ENCODE measurements at places on chromosomes 3 and 15.

GRCh38 chr15:31489801-31490646, 163.4 kb downstream of the KLF13 start:
- DNase-seq: no peak

DNA sequence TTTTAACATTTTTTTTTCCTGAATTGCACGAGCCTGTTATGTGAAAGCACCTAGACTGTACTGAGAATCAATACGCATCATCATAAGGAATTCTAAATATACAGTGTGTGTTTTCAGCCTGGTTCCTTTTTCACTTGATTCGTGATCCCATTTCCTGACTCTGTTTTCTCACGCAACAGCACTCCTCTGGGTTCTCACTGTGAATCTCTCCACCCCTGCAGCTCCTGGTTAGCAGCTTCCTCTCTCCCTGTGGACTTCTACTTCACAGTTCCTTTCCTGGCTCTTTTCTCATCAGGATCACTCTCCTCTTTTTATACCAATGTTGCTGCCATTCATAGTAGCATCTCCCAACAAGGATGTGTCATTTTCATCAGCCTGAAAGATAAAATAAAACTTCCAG, 297.2 kb downstream of the CADM2 start:
- DNase-seq: no peak

DNA sequence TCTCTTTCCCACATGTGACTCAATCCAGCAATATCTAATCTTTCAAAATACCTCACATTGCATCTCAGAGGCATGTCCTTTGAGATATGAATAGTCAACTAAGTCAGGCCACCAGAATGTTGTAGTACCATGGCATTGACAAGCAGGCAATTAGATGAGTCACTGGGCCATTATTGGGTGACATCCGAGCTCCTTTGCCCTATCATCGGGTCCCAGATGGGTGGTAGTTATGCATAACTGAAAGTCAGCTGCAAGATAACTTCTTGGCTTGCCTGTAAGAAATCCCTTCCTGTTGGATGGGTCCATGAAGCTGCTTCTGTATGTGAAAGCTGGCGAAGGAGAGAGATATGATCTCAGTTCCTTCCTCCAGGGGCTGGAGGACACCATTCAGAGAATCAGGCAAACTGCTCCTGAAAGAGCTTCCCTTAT, 32.8 kb downstream of the ARRDC4 start:
- DNase-seq: no peak

DNA sequence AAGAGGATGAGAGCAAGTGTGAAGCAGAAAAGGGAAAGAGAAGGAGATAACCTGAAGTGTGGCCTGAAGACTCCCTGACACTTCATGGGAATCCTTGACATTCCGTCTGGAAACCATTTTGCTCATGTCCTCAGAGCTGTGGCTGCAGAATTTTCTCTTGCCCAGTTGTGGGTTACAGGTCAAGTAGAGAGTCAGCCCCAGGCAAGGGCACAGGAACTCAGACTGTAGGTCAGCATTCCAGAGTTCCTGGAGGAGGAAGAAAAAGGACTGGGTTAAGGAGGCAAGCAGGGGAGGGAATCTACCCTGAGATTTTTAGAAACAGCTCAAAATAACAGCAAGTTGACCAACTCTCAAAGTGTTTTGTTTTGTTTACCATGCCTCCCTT, 4.1 kb upstream of the THSD4 start:
- DNase-seq: no peak

DNA sequence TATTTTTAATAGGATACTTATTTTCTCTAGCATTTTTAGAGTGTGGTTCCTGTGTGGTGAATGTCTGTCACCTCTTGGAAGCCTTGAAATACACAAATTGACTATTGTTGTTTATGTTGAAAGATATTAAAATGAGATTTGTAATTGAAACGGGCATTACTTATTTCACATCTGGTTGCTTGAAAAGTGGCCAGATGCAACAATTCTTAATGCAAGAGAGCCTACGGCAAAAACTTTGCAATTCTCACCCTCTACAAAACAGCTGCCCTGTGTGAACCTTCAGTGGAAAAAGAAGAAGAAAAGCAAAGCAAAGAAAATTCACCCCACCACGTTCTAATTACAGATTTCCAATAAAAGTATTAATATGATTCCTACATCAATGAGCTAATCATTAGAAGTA, 46.6 kb downstream of the PPARG start:
- no peak for DNase-seq

- DNase-seq: no peak
Observed at GRCh38 chr3:8938021-8938420, 25.3 kb downstream of the RAD18 start.

- no peak for DNase-seq
Observed at GRCh38 chr3:116112696-116113095, 332.6 kb downstream of the LSAMP start.

DNA sequence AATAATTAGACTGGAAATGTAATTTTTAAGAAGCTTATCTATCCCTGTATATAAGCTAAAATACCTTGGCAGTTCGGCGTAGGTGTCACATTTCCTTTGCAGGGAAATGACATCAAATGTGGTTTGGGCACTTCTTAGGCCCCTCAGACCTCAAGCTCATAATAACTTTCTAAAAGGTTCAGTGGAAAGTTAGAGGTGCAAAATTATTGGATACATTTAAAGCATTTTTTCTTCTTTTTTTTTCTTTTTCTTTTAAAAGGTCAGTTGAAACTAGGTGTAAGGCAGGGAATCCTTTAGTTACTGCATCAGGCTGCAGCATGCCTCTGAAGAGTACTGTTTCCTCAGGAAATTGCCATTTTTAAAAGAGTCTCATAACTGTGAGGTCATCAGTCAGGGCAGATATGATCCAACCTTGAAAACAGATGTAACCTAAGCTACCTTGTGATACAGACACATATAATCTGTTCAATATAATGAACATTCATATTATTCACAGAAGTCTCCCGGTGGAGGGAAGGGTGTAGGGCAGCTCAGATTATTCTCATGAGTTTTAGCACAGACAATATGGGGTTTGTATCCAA, 4.8 kb downstream of the SACM1L start:
- DNase-seq: peak; percentile 33

DNA sequence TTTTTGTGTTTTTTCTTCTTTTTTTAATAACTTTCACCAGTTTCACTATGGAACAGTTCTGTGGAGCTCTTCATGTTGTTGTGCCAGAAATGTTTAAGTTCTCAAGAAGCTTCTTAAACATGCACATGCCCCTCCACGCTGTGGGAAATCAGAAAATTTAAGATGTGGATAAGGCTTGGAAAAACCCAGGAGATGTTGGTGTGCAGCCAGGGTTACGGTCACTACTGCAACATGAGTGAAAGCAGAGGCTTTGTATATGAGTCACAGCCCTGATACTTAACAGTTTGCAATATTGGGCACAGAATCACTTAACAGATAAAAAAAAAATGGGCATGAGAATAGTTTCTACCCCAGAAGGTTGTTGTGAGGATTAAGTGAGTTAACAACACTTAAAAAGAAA, 399.9 kb downstream of the LRTM1 start:
- no peak for DNase-seq

DNA sequence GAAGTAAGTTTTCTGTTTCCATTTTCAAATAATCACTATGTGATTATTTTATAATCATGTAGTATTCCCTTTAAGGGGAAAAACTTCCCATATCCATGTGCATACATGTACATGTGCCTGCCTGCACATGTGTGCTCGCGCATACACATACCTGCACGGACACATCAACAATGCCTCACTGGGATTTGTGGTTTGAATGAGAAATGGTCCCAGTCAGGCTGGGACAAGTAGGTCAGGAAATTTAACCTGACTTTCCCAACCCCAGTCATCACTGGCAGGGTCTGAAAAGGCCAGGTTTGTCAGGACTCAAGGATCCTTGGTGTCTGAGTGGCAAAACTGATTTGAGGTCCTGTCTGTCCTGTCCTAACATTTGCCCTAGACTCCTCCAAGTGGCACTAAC, 109.3 kb upstream of the MRPS22 start:
- no peak for DNase-seq

DNA sequence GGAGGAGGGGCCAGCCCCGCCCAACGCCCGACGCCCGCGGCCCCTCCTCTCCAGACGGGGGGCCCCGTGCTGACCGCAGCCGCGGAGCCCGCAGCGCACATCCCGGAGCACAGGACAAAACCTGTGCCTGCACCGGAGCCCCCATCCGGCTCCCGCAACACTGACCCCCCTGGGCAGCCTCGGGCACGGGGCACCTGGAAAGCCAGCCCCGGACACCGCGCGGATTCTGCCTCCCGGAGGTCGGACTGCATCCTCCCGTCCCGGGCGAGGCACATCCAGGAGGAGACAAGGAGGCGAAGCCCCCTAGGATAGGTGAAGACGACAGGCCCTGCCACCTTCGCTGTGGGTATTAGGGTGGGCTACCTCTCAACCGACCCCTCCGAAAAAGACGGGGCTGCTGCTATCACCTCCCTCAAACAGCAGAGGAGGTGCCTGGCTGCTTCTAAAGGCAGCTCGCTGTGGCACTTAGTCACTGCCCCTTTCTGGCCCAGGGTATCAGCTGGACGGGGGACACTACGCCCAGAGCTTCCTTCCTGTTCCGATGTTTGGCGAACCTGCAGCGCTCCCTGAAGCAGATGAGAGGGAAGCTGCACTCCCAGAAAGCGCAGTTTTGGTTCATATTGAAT, 10.6 kb downstream of the XXYLT1 start:
- peak; percentile 15 for DNase-seq

DNA sequence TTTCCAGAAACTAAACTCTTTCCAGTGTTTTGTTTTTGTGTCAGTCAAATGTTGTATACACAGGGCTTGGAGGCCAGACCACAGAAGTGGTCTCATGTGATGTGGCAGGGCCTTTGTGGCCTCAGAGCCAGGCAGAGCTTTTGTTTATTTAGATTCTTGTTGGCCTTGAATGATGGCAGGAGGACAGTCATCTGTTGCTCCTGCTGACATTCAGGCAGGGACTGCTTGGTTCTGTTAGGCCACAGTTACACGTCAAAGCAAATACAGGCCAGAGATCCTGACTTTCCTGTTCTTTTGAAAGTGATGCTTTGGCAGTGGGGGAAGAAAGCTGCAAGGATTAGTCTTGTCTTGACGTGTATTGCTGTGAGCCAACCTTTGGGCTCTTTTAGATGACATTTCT, 325.1 kb downstream of the CACNA2D3 start:
- DNase-seq: no peak

DNA sequence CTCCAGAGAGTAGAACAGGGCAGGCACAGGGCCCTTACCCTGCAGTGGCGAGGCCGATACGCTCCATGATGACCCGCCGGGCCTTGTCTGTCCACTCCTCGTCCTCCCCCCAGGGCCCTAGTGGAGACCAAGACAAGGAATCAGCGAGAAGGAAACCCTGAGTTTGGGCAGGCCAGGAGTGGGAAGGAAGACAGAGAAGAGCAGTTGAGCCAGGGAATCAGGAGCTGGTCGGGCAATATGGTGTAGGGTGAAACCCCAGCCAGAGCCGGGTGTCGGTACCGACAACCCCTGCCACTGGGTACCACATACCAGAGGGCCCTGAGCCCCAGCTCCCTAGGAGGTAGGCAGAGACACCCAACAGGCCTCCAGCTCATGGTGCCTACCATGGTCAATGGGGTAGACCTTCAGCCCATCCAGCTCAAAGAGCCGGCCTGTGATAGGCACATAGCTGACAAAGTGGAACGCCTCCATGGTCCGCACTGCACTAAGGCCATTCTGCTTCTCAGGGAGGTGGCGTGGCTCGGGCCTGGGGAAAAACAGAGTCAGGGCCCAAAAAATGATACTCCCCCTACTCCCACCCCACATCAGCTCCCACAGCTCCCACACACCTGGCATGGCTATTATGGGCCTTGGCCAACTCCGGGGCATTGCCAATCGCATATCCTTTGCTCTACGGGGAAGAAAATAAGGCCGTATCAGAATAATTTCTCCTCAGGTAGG, 38.0 kb downstream of the SEMA3G start:
- no peak for DNase-seq

DNA sequence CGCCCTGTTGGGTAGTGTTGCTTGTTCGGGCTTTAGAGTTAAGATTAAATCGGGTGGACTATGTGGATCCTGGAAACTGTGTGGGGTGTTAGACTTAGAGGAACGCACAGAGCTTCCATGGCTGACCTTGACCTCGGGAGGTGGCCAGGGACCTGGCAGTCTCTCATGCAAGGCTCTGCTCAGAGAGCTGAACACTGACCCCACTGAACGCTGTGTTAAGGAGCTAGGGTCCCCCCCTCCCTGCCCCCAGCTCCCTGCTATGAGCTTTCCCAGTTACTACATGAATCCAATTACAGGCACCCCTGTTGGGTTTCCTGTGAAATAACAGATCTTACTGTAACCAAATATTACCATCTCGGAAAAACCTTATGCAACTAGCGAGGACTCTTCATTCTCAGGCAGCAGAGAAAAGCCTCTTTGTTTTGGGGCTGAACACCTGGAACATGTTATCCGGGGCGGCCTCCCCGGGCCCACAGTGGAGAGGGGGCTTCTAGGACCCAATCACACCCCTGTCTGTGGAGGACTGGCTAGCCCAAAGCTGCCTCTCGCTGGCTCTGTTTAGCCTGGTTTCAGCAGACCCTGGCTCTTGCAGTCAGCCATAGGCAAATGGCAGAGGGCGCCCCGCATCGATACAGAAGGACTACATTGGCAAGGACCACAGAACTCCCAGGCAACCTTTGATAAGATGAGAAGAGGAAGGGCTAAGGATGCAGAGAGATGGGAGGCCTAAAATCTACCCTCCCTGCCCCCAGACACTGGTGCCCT, 25.8 kb upstream of the ALDH1A3 start:
- no peak for DNase-seq

GRCh38 chr3:72830452-72831223, 17.6 kb downstream of the SHQ1 start:
- DNase-seq: no peak

DNA sequence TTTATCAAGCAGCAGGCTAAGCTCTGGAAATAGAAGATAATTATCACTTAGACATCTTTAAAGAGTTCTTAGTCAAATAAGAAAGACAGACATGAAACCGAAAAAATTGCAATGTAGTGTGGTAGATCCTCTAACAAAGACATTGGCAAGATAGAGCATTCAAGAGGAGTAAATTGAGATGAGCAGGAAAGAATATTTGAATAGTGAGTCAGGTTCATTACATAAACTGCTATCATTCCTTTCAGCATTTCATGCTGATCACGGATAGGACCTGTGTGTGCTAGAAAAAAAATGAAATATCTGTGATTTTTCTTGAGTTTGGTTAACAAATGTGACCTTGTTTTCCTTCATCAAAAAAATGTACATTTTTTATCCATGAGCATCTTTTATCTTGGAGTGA, 460.9 kb downstream of the OTOL1 start:
- DNase-seq: no peak

- DNase-seq: no peak
Observed at GRCh38 chr3:13362551-13362950, 57.6 kb downstream of the NUP210 start.

DNA sequence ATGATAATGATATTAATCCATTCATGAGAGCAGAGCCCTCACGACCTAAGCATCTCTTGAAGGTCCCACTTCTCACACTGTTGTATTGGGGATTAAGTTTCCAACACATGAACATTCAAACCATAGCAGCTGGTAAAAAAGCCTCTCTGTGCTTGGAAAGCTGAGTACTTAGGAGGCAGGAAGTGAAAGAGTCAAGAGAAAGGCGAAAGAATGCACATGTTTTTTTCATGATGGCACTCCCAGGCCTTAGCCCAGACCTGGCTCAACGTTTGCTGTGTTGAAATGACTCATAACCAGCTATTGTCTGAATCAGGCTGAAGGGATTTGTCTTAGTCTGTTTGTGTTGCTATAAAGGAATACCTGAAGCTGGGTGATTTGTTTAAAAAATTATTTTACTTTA, 84.4 kb upstream of the RGMA start:
- DNase-seq: no peak

- no peak for DNase-seq
Observed at GRCh38 chr3:191985691-191986090, 524.7 kb downstream of the PYDC2 start.

- DNase-seq: no peak
Observed at GRCh38 chr3:47854720-47855455, 52.0 kb downstream of the DHX30 start.
